ENCODE measurements at places on chromosomes 6 and 20. TPM values are rescaled to one million over a fixed set of nuclear protein-coding genes. Genes with fewer than 3 reads are reported as not detected.

The SPEF1 gene
- not detected for total RNA-seq

The TREM2 gene
- not detected for total RNA-seq

The BHLHE23 gene
- total RNA-seq = not detected

The TBC1D7 gene
- total RNA-seq = 22.9 TPM

The SALL4 gene
- total RNA-seq = 2.3 TPM

The FAM83D gene
- total RNA-seq = 15.4 TPM

The FAM209B gene
- 1.8 TPM for total RNA-seq

The AIF1 gene
- 71.8 TPM for total RNA-seq

GRCh38 chr20:40587038-40587437 is 102.0 kb downstream of the MAFB start:
- no peaks in the 10 kb centered on the region for H3K4me1 ChIP-seq
- no peaks in the 10 kb centered on the region for H3K27me3 ChIP-seq
- no peak overlapping the region for H3K4me3 ChIP-seq
- no peak overlapping the region for H3K27ac ChIP-seq

GRCh38 chr6:6434723-6435122 is 114.3 kb upstream of the F13A1 start:
- H3K36me3 ChIP-seq = no peaks in the 10 kb centered on the region
- DNase-seq = no peak
- H3K4me1 ChIP-seq = no peaks in the 10 kb centered on the region
- H3K27ac ChIP-seq = no peak overlapping the region
- peaks cover 2% of the 10 kb centered on the region for H3K27me3 ChIP-seq
- H3K4me3 ChIP-seq = no peak overlapping the region

GRCh38 chr20:21189761-21190523 is 64.1 kb downstream of the KIZ start:
- no peak overlapping the region for H3K27ac ChIP-seq
- DNase-seq = no peak
- H3K4me3 ChIP-seq = no peak overlapping the region
- H3K36me3 ChIP-seq = no peaks in the 10 kb centered on the region

DNA sequence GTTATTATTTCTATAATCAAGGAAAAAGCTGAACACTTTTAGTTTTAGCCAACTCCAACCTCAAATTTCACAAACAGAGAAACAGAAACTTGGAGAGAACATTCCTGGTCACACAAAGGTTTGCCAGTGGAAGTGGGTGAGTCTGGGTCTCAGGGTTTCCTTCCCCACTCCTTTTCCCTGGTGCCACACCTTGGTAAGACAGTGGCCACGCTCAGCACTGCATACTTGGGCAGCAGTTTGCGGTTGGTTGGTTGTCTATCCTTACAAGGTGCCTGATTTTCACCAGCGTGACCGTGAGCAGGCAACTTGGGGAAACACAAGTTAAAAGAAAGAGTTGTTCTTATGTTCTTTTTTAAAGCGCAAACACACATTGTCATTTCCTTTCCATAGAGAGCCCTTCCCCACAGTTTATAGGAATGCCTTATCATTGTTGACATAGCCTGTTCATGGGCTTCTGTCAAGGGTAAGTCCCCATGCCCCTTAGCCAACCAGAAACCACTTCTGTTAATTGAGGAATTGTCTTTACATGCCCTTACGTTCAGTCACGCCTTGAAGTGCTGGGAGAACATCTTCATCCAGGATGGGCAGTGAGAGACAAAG is 82.2 kb downstream of the RIN2 start:
- no peak overlapping the region for H3K27ac ChIP-seq
- no peaks in the 10 kb centered on the region for H3K4me1 ChIP-seq
- no peak overlapping the region for H3K4me3 ChIP-seq
- H3K27me3 ChIP-seq = peaks cover 2% of the 10 kb centered on the region
- no peak for DNase-seq

GRCh38 chr6:4913705-4914419 is 90.0 kb downstream of the RPP40 start:
- H3K27ac ChIP-seq = peak overlapping the region; percentile 8
- H3K36me3 ChIP-seq = peaks cover 1% of the 10 kb centered on the region
- no peaks in the 10 kb centered on the region for H3K27me3 ChIP-seq
- peaks cover 18% of the 10 kb centered on the region for H3K4me1 ChIP-seq
- DNase-seq = no peak

- no peaks in the 10 kb centered on the region for H3K27me3 ChIP-seq
- no peak for DNase-seq
- H3K4me3 ChIP-seq = peak overlapping the region; percentile 95
- H3K27ac ChIP-seq = peak overlapping the region; percentile 87
- peaks cover 68% of the 10 kb centered on the region for H3K4me1 ChIP-seq
- peaks cover 94% of the 10 kb centered on the region for H3K36me3 ChIP-seq
These were observed 15.3 kb downstream of the PRDM1 start for GRCh38 chr6:106101466-106101865.

DNA sequence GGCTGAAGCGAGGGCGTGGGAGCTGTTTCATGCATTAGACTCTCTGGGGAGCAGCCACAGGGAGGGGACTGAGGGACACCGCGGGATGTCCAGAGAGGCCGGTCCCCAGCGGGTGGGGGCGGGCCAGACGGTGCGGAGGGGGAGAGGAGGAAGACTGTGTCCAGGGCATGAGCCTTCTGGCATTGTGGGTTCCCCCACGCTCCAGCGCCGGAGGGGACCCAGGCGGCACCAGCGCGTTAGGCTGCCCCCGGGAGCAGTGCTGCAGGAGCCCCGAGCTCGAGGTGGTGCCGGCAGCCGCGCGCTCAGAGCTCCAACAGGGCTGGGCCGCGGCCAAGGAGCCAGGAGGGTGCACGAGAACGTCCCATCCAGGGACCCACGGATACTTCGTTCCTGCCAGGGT is 14.4 kb downstream of the SLC22A3 start:
- no peak for DNase-seq
- H3K4me1 ChIP-seq = no peaks in the 10 kb centered on the region
- H3K27ac ChIP-seq = no peak overlapping the region
- no peaks in the 10 kb centered on the region for H3K36me3 ChIP-seq
- H3K27me3 ChIP-seq = peaks cover 11% of the 10 kb centered on the region

- no peaks in the 10 kb centered on the region for H3K36me3 ChIP-seq
- peak within 1 kb of the TSS; percentile 67 for H3K4me3 ChIP-seq
- no peak within 1 kb of the TSS for H3K27ac ChIP-seq
- peaks cover 41% of the 10 kb centered on the region for H3K27me3 ChIP-seq
- DNase-seq = no peak
- peaks cover 4% of the 10 kb centered on the region for H3K4me1 ChIP-seq
These were observed at the start of gene CAP2 for GRCh38 chr6:17392978-17393891. Gene CAP2, plus strand, starts transcription at chr6:17393595. Its CDS starts 27,961 bp downstream, at chr6:17421556.

- H3K4me1 ChIP-seq = peaks cover 71% of the 10 kb centered on the region
- no peak for DNase-seq
- no peak overlapping the region for H3K4me3 ChIP-seq
- H3K27me3 ChIP-seq = no peaks in the 10 kb centered on the region
- H3K36me3 ChIP-seq = peaks cover 79% of the 10 kb centered on the region
- peak overlapping the region; percentile 29 for H3K27ac ChIP-seq
These were observed 105.8 kb upstream of the SUPT3H start for GRCh38 chr6:45483501-45483900.

- H3K36me3 ChIP-seq = no peaks in the 10 kb centered on the region
- no peak overlapping the region for H3K4me3 ChIP-seq
- DNase-seq = peak; percentile 31
- peaks cover 2% of the 10 kb centered on the region for H3K27me3 ChIP-seq
These were observed 125.1 kb downstream of the SNX5 start for GRCh38 chr20:17843246-17844132.

GRCh38 chr20:14632906-14633305 is 295.5 kb upstream of the FLRT3 start:
- H3K27me3 ChIP-seq = no peaks in the 10 kb centered on the region
- no peaks in the 10 kb centered on the region for H3K36me3 ChIP-seq
- DNase-seq = no peak
- H3K27ac ChIP-seq = no peak overlapping the region

DNA sequence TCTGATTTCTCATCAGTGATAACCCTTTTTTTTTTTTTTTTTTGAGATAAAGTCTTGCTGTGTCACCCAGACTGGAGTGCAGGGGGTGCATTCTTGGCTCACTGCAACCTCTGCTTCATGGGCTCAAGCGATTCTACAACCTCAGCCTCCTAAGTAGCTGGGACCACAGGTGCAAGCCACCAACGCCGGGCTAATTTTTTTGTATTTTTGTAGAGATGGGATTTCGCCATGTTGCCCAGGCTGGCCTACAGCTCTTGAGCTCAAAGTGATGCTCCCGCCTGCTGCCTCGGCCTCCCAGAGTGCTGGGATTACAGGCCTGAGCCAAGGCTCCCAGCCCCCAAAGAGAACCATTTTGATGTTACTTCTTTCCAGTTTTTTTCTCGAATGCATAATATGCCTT is 2.2 kb downstream of the FABP7 start:
- H3K27ac ChIP-seq = no peak overlapping the region
- no peaks in the 10 kb centered on the region for H3K36me3 ChIP-seq
- H3K27me3 ChIP-seq = peaks cover 40% of the 10 kb centered on the region
- no peak overlapping the region for H3K4me3 ChIP-seq
- DNase-seq = no peak

DNA sequence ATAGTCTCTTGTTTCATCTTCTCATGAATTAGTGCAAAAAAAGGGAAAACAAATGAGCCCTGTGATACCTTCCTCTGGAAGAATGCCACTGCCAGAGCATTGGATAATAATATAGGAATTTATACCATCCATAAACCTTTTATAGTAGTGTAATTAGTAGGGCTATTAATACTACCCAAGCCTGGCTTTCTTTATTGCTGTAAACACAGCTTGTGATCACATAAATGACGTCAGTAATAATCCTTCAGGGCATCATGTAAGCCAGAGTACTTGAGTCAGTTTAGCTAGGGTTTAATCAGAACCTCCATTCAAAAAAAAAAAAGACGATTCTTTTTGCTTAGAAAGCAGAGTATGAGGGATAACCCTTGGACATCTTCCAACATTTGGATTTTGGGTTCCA is 264.8 kb downstream of the SLC35F1 start:
- no peak overlapping the region for H3K4me3 ChIP-seq
- no peaks in the 10 kb centered on the region for H3K36me3 ChIP-seq
- H3K4me1 ChIP-seq = no peaks in the 10 kb centered on the region
- no peak for DNase-seq
- H3K27me3 ChIP-seq = peaks cover 2% of the 10 kb centered on the region
- H3K27ac ChIP-seq = no peak overlapping the region

DNA sequence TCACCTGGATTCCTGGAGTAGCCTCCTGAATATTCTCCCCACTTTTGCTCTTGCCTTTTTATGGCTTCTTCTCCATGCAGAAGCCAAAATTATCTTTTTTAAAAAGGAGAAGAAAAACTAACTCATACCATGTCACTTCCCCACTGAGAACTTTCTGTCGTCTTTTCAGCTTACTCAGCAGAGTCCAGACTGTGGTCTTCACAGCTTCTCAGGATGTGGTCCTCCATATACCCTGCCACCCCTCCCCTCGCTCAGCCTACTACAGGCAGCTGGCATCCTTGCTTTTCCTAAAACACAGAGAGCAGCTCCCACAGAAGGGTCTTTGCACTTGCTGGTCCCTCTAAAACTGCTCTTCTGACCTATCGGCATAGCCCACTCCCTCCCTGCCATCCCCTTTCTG is 89.4 kb upstream of the ISM1 start:
- no peak overlapping the region for H3K27ac ChIP-seq
- H3K27me3 ChIP-seq = peaks cover 8% of the 10 kb centered on the region
- no peaks in the 10 kb centered on the region for H3K4me1 ChIP-seq
- H3K36me3 ChIP-seq = no peaks in the 10 kb centered on the region

DNA sequence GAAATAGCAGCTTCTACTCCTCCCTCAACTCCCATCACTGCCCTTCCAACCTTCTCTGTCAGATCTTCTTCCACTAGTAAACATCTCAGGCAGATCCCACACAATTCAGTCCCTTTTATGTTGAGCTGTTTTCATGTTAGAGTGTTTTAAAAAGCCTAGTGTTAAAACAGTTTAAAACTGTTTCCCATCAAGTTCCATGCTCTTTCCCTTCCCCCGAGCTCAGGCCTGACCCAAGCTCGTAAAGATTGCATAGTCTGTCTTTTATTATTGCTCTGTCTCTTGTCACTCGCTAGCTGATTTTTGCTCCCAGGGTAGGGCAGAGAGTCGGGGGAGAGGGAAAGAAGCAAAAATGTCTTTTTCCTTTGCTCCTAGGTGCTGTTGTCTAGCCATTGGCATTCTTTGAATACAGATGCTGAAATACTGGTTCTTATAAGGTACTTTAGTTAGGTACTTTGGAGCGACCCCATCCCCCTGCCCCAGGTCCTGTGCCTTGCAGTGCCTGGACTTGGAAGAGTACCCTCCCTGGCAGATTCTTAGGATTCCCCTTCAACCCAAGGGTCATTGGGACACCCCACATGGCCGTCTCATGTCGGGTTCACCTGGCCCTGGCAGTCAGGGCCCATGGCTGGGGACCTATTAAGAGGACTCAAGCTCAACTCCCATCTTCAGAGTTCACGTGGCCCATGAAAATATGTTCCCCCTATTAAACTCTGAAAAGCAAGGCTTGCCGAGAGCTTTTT is 101.2 kb upstream of the ARMC2 start:
- no peak for DNase-seq
- H3K27me3 ChIP-seq = peaks cover 56% of the 10 kb centered on the region
- H3K4me3 ChIP-seq = no peak overlapping the region

GRCh38 chr6:81564470-81565068 is 187.9 kb downstream of the TENT5A start:
- no peaks in the 10 kb centered on the region for H3K27me3 ChIP-seq
- H3K4me1 ChIP-seq = no peaks in the 10 kb centered on the region
- no peak overlapping the region for H3K27ac ChIP-seq
- no peaks in the 10 kb centered on the region for H3K36me3 ChIP-seq
- H3K4me3 ChIP-seq = no peak overlapping the region
- no peak for DNase-seq

- H3K36me3 ChIP-seq = no peaks in the 10 kb centered on the region
- peaks cover 1% of the 10 kb centered on the region for H3K27me3 ChIP-seq
- H3K4me3 ChIP-seq = no peak overlapping the region
- H3K27ac ChIP-seq = no peak overlapping the region
- H3K4me1 ChIP-seq = peaks cover 23% of the 10 kb centered on the region
- DNase-seq = no peak
These were observed 78.7 kb downstream of the GMDS start for GRCh38 chr6:2166717-2167116.

GRCh38 chr6:32668226-32668747 is 1.8 kb upstream of the HLA-DQB1 start:
- peaks cover 9% of the 10 kb centered on the region for H3K36me3 ChIP-seq
- no peak overlapping the region for H3K4me3 ChIP-seq
- H3K4me1 ChIP-seq = peaks cover 46% of the 10 kb centered on the region
- DNase-seq = peak; percentile 39

DNA sequence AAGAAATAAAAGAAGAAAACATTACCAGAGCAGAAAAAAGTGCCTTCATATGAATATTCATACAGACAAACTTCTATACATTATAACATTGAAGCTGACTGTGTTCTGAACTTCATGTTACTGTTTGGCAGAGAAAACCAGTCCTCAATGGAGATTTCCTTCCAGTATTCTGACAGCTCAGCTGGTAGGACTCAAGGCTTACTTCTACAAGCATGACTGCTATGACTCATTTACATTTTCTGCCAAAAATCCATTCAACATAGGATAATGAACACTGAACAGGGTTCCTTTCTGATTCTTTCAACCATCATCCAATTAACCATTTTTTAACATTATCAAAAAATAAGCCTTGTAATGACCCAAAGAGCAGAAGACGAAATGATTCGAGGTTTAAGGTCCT is 25.4 kb downstream of the COL9A1 start:
- H3K4me3 ChIP-seq = no peak overlapping the region
- no peak overlapping the region for H3K27ac ChIP-seq
- H3K36me3 ChIP-seq = no peaks in the 10 kb centered on the region
- no peaks in the 10 kb centered on the region for H3K4me1 ChIP-seq
- peaks cover 10% of the 10 kb centered on the region for H3K27me3 ChIP-seq
